ENCODE measurements at places on chromosomes 2 and 18.

- DNase-seq = no peak
Observed at GRCh38 chr2:127455566-127456493, 37.6 kb downstream of the PROC start.

GRCh38 chr2:182784777-182785176 is 68.7 kb downstream of the DNAJC10 start:
- DNase-seq = no peak

DNA sequence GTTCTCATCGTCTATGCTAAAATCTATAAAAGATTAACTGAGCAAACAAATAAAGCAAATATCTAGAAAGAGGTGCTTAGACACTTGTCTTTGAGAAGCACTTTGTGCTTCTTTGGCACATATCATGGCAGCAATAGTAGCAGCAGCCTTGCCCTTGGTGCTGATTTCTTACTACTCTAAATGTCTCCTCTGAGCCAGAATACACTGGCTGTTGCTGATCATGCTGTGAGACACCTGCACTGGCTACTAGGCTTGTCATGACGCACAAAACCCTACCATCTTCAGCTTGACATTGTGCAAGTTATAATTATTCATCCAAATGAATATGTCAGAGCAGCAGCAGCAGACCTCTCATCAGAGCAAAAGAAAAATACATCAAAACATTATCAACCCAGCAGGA is 46.7 kb downstream of the FANCL start:
- DNase-seq = no peak

DNA sequence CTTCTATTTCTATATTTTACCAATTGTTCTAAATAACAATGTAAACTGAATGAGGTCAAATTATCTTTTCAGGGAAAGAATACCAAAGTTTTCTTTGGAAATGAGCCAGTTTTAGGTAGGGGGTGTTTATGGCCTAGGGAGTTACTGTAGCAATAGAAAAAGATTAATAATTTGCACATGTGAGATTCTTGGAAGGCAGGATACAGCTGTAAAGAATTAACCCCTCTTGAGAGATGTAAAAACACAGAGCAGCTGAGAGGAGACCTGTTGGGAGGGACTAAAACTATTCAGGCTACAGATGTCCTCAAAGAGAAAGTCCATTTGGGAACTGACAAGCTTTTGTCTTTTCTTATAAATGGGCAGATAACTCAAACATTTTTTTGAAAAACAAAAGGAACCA is 182.2 kb downstream of the FIGN start:
- no peak for DNase-seq

DNA sequence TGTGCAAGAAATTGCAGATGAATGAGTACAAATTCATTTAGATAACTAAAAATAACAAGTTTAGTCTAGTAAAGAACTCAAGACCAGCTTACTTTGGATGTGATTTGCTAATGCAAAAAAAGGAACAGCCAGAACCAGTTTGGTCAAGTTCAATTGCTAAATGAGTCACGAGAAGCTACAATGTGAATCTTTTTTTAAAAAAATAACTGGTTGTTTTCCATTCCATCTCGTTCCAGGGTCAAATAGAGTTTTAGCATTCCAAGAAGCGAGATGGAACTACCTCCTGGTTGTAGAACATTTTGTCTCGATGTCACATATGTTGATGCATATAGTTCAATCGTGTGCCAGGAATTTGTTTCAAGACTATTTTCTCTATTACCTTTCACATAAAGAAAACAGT is 65.0 kb upstream of the IKZF2 start:
- no peak for DNase-seq

DNA sequence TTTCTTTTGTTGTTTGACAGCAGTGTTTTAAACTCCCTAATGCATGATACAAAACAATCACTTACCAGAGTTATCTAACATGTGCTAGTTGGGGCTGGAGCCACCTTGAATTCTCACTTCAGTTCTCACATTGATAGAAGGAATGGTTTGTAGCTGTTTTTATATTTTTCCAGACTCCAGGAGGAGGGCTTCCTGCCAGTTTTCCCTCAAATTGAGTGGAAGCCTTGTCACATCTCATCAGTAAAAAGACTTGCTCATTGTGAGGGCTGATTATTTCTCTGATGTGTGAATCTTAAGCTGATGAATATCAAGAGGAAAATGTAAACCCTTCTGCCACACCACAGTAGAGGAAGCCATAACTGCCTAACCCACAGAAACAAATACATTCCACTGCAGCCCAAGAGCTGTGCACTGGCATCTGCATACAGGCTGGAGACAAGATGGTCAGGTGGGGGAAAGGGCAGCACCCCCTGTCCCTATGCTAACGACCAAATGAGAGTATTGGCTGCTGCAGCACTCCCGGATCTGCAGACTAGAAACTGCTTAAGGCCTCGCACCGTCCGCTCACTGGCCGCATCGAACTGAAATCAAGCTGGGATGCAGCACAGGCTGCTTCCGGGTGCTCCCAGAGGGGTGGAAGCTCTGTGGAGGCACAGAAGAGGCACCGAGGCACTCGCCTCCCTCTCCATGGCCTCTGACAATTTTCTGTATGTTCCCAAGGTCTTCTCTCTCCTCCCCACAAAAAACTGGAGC is 73.7 kb upstream of the TPO start:
- DNase-seq = no peak

GRCh38 chr2:203713381-203713780 is 6.9 kb downstream of the CD28 start:
- DNase-seq = no peak

DNA sequence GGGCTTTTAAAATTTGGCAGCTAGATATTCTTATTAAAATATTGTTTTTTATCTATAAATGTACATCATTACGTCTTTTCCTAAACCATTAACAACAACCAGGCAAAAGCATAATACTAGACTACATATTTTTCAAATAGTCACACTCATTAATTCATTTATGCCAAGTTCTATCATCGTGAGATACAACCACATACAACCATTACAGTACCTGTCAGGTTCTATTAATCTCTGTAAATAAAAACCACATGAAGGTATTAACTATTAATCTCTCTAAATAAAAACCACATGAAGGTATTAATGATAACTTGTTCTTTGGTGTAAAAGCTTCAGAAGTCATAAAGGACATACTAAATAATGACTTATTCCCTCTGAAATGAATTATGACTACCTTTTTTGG is 432.7 kb downstream of the TMX3 start:
- DNase-seq = no peak

DNA sequence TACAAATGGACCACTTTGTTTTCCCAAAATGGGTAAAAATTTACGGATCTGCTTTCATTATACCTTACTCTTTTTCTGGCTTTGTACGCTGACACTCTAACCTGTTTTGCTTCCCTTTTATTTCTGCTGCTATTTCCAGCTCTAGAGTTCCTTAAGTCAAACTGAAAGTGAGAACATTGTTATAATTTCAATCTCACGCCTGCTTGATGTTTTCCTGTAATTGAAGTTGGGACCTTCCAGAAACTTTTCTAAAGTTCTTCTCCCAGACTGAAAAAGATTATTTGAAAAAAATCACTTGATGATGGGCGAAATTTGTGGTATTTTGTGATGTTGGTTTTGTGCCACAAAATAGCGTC is 1.8 kb downstream of the GLS start:
- DNase-seq = no peak

GRCh38 chr18:72808680-72809079 is 59.1 kb downstream of the NETO1 start:
- no peak for DNase-seq

DNA sequence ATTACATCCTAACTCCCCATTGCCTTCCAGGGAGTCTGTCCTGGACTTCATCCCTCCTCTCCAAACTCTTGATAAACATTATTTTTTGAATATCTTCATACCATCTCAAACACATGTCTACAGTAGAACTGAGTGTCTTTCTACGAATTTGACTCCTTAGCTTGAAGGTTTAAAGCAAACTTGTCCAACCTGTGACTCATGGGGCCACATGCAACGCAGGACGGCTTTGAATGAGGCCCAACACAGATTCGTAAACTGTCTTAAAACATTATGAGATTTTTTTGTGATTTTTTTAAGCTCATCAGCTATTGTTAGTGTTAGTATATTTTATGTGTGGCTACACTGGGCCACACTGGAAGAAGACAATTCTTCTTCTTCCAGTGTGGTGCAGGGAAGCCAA is 98.1 kb downstream of the PARD3B start:
- no peak for DNase-seq

DNA sequence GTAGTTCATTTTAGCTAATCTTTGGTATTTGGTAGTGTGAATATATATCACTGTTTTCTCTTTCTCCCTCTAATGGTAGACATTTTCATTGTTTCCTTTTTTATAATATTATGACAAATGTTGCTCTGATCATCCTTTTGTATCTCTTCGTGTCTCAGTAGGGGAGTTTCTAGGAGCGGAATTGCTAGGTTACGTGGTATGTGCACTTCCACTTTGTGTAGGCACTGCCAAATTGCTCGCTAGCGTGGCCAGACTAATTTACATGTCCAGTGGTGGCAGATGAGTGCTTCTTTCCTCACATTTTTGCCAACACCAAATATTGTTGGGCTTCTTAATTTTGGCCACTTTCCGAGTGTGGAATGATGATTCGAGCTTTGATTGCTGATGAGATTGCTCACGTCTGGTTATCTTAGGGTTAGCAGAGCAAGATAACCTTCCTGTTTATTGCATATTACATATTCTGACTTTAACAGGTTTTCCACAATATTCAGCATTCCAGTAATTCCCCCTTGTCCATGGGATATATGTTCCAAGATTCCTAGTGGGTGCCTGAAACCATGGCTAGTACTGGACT is 30.4 kb upstream of the GREB1 start:
- DNase-seq = no peak

- DNase-seq = no peak
Observed at GRCh38 chr2:236733156-236733555, 163.5 kb downstream of the ACKR3 start.

DNA sequence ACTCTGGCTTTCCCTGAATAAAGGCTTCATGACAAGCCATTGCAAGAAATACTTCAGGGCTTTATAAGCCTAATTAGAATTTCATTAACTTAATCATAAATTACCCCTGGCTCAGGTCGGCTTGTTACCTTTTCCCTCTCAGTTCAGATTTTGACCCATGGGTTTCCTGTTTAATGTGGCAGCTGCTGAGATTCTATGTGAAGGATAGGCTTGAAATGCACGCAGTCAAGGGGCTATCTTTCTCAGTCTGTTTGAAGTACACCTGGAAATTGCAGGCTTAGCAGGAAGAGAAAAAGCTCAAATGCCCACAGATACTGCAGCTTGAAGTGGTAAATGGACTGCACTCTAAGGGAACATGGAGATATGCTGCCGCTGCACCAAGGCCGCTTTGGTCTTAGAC is 49.4 kb downstream of the CAVIN2 start:
- no peak for DNase-seq

GRCh38 chr2:168712053-168712452 is 90.4 kb upstream of the NOSTRIN start:
- no peak for DNase-seq

DNA sequence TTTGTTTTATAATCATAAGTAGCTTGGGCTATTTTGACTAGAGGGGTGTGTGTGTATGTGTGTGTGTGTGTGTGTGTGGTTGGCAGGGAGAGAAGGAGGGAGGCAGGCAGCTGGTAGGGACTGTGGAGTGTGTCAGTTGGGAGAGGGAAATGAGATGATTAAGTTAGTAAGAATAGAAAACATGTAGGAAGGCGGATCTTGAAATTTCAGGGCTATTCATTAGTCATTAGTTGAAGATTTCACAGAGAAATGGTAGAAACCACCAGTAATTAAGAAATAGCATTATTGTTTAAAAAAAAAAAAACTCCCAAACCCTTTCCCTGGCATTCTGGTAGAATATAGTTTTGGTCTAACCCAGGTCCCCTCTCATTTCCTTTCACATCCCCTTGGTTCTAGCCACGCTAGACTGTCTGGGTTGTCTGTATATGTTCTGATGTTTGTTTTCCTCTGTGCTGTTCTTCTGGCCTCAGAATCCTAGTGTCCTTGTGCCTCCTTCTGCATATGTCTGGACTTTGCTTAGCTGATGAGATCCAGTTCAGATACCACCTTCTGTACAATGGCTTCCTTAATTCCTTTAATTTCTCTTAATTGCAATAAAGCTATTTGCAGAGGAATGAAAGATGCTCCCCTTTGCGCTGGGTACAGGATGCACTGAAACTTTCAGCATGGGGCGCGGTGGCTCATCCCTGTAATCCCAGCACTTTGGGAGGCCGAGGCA is 161.6 kb downstream of the NEDD4L start:
- DNase-seq = no peak

GRCh38 chr2:32067549-32067948 is 4.2 kb downstream of the SPAST start:
- DNase-seq = no peak

DNA sequence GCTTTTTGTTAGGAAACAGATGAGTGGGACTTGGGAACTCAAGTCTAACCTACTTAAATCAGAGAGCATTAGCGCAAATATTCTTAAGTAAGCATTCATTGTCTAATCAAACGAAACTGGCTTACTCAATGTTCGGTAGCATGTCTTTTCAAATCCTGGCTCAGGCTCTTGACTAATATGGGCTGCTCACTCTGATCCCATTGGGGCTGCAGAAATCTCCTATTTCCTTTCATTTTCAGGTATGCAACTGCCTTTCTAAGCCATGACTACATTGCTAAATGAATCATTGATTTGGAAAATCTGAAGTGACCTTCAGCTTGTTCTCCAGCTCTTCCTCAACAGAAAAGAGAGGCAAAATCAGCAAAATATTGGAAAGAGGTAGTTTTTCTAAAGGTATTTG is 2084.4 kb upstream of the PIK3C3 start:
- no peak for DNase-seq

DNA sequence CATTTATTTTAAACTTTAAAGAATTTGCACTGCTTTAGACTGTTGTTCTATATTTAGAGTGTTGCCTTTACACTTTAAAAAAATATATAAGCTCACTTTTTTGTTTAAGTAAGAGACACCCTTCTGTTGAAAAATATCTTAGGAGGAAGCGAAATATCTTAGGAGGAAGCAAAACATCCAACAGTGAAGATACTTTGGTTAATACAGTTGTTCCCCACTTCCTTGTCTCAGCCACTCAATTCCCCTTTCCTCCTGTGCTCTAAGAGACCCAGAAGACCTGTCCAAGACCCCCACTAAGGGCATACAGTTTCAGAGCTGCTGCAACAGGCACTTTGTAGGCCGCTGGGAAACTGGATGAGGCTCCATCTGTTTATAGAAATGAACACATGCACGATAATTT is 5.7 kb downstream of the SERPINB8 start:
- DNase-seq = no peak

GRCh38 chr2:167832868-167833287 is 414.5 kb downstream of the STK39 start:
- DNase-seq = no peak

Data from stimulated activated effector memory CD8-positive, alpha-beta T cell treated with anti-CD3 and anti-CD28 coated beads, Interleukin-12 subunit alpha, Interleukin-12 subunit beta, amount 100 ng/mL, for 72 hours (primary cell).